ENCODE measurements at places on chromosomes 16 and 17.
A peak's percentile ranks its signal among the peaks of the same experiment; 100 is the strongest.

- DNase-seq = no peak
Measured at GRCh38 chr17:7977039-7977438, 25.4 kb upstream of the GUCY2D start.

- no peak for DNase-seq
Measured at GRCh38 chr17:54907376-54907775, 6.7 kb downstream of the TOM1L1 start.

GRCh38 chr17:50668838-50669581 lies 34.3 kb downstream of the ABCC3 start:
- no peak for DNase-seq

- DNase-seq = no peak
Measured at GRCh38 chr16:81189100-81189664, 49.3 kb upstream of the BCO1 start.

- no peak for DNase-seq
Measured at GRCh38 chr17:45190503-45191255, 29.0 kb downstream of the HEXIM2 start.

DNA sequence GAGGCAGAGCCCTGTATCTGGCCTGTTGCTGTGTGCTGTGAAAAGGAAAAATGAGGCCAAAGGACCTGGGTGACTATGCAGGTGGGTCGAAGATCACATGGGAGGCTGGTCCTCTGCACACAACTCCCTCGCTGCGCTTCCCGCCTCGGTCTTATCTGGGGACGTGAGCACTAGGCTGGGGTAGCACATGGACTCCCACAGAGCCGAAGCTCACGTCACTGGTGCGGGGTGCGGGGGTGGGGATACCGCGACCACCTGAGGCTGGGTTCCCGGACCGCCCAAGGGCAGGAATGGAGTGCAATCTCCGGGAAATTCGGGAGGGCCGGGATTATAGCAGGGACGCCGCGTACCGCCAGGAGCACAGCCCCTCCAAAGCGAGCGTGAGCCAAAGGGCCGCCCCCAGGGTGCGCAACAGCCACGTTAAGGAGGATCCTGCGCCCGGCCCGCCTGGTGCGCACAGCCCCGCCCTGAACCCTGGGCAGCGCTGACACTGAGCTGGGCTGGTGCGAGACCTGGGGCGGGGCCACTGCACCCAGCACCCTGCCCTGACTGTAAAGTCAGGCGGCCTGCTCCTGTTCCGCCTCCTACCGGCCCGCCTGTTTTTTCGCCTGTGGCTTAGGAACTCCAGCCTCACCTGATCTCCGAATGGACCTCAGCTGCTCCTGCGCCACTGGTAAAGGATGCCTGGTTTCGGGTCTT lies 4.8 kb downstream of the MT1A start:
- DNase-seq = peak; percentile 65

DNA sequence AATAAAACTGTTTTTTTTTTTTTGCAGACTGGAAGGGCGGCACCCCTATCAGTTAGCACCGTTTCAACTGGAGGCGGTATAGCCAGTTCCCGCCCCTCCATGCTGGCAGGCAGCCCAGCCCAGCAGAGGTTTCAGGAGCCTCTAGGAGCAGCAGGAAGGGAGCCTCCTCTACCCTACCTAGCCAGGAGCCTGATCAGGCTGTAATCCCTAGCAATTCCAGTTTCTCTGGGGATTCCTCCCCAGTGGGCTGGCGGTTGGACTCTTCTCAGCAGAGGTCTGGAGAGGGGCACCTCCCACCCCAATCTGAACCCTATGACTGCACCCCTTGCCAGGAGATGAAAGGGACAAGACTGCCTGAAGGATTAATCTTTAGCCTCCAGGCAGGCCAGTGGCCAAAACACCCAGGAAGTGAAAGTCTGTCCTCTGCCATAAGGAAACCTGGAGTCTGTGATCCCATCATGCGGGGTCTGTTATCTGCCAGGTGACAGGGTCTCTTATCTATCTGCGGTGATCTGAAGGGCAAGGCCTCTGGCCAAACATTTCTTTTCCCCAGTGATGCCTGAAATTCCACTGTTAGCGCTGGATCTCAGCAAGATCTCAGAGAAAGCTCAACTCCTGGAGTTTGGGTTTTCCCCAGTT lies 4.9 kb upstream of the CDH1 start:
- DNase-seq = no peak

DNA sequence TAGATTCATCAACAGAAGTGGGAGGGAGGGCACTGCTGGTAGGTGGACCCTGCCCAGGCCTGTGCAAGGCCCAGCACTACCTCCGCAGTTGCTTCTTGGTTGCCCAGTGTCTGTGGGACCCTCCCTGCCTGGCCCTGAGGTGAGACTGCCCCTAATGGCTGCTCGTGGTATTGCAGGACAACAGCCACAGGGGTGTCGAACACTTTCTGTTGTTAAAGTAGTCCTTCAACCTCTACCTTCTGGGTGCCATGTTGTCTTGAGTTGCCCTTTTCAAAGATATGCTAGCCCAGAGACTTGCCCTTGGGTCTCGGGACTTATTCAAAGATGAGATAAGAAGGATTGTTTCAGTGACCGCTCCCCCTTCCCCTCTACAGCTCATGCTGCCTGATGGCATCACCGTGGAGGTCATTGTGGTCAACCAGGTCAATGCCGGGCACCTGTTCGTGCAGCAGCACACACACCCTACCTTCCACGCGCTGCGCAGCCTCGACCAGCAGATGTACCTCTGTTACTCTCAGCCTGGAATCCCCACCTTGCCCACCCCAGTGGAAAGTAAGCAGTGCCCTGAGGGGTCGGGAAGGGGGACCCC lies 29.1 kb downstream of the AKAP1 start:
- no peak for DNase-seq

GRCh38 chr17:7888184-7888920 lies at the start of gene CHD3:
CHD3 (plus strand) TSS chr17:7888789; CDS start chr17:7889001, 212 bp downstream.
- DNase-seq = no peak

GRCh38 chr17:68292689-68293040 lies 1.4 kb downstream of the ARSG start:
- DNase-seq = no peak

DNA sequence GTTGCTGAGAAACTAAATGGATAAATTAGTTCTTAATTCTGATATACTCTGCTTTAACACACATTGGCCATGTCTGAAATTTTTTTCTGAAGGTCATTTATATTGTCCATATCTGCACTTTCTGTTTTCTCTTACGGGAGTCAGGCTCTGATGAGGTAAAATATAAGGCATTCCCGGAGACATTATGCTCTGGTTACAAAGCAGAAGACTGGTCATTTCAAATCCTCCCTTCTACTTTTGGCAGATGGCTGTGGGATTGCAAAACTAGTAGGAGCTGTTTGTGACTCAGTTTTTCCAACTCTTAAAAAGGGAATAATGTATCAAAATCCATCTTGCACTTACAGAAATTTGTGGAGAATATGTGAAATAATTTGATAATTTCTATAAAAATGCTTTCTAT lies 92.2 kb upstream of the CPHXL start:
- DNase-seq = no peak

DNA sequence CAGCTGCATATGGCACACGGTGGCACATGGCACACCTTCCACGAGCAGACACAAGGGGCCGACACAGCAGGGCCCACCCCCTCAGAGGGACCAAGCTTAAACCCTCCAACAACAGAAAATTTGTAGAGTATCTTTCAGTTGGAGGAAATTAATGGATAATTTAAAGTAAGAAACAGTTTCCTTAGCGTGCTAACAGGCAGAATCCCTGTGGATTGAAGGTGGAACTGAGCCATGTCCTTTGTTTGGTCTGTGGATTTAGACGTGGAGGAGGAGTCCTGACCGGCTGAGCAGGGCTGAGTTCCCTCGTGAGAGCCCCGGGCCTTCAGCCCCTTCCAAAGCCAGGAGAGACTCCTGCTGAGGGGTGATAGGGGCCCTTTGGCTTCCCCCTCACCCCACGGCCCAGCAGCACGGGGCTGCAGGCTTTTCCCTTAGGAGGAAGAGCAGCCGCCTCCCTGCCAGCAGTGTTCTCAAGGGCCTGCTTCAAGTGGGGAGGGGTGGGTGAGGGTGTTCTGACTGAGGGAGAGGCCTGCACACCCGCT lies 1.4 kb upstream of the CYB561 start:
- no peak for DNase-seq
